Stimulated activated CD4-positive, alpha-beta T cell treated with anti-CD3 and anti-CD28 coated beads, Interleukin-2, amount 100 ng/mL, for 4 hours (primary cell): ENCODE measurements at places on chromosomes 2 and 18.

DNA sequence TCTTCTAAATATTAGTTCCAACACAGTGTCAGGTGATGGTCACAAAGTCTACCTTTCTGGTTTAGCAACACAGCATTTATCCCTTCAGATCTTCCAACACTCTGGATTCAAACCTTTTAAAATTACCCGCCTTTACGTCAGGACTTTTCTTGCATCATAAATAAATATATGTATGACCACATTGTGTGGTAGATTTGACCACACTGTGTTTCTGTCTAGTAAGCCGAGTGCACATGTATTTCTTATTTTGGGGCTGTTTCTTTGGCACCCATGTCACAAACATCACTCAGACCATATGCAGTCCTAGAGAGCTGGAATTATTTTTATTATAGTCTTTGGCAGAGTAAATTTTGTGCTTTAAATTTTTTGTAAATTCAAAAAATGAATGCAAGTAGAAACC lies 172.1 kb downstream of the ANKRD44 start:
- no peak for DNase-seq

GRCh38 chr18:62914871-62915392 lies 199.6 kb downstream of the PHLPP1 start:
- DNase-seq, result no peak

DNA sequence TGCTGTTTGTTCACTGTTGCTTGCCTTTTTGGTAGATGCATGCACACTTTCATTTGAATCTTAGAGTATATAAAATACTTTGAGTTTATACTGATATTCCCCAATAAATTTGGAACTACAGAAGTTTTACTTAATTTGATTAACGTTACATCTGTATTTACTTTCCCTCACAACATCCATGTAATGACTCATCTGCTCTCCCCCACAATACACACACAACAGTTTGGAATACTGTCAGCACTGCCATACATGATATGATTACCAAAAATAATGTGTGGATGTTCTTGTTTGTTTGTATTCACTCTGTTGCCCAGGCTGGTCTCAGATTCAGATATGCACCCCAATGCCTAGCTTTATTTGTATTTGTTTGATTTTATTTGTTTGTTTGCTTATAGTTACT lies 144.2 kb downstream of the WDR7 start:
- DNase-seq, result no peak

DNA sequence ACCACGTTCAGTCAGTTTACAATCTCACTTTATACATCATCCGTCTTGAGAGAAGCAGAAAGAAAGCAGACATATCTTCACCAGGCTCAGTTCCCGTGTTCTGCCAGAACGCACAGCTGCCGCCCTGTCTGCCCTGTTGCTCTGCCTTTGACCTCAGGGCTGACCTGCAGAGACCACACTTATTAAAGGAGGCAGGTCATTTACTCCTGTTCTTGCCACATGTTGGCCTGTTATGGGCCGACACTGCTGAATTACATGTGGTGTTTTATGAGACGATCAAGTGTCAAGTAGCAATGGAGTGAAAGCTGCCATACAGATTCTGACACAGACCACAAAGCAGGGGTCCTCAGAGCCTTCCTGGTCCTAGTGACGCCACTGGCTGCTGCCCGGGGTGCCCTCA lies 232.2 kb downstream of the TTC32 start:
- no peak for DNase-seq

DNA sequence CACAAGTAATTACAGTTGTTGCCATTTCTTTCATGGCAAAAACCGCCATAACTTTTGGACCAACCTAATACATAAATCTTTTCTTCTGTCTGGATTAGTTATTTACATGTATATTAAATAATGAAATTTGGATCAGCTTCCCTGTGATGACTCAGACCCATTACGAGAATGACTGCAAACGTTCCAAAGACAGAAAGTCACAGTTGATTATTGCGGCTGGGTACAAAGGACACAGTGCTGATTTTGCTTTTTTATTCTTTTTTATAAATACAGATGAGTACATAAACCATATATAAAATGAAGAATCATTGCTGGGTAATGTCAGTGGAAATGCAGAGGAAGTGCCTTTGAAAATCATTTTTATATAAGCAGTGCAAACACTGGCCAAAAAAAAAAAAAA lies 126.2 kb downstream of the TWIST2 start:
- no peak for DNase-seq

DNA sequence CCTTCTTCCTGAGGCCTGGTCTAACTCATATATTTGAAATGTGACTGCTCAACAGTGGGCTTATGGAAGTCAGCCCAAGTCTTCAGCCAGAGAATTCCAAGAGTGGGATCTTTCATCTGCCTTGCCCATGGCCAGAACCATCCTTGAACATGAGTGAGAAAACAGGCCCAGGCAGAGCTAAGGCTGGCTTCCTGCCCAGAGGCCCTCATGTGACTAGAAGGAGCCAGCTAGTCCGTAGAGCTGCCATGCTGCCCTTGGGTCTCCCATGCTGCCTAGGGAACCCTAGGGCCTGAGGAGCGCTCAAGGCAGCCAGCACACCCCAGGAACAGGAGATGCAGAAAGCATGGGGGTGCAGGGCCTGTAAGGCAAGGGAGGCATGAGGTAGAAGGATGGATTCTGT lies 203.6 kb downstream of the FHOD3 start:
- DNase-seq, result no peak

DNA sequence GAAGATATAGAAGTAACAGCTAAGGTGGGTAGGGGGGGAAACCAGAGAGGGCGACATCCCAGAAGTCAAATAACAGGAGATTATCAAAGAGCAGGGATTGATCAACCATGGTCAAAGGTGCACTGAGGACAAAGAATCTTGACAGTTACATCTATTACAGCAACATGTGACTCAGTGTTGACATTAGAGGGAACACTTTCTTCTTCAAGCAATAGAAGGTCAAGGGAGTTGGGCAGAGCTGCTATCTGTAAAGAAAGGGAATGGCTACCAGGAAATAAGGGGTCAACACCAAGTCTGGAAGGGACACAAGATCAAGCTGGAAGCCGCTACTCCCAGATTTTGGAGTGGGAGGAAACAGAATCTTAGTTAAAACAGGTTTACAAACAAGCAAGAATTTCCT lies 611.0 kb downstream of the TSN start:
- no peak for DNase-seq

GRCh38 chr18:8943900-8944870 lies 158.3 kb upstream of the NDUFV2 start:
- no peak for DNase-seq

- DNase-seq, result no peak
These were observed 116.0 kb downstream of the MAP3K20 start for GRCh38 chr2:173191601-173192000.

DNA sequence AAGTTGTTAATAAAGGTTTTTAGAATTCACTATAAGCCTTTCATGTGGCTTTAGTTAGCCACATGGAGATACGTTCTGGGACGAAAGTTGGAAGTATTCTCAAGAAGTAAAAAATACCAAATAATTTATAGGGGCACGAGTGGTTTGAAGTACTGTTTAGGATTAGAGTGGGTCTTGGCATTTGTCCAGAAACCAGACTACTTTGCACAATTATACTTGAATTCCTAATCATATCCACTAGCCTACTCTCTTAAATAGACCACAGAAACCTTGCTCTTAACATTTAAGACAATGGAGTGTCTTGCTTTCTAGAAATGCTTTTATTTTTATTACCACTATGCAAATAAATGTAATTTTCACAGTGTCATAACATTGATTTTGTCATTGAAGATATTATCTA lies 44.6 kb downstream of the UBE2E3 start:
- no peak for DNase-seq

- no peak for DNase-seq
These were observed 11.1 kb upstream of the HES6 start for GRCh38 chr2:238250896-238251295.
